ENCODE measurements at places on chromosomes 3 and 15.

- DNase-seq = no peak
Observed at GRCh38 chr3:194632809-194633348, 340 bp downstream of the TMEM44 start.

DNA sequence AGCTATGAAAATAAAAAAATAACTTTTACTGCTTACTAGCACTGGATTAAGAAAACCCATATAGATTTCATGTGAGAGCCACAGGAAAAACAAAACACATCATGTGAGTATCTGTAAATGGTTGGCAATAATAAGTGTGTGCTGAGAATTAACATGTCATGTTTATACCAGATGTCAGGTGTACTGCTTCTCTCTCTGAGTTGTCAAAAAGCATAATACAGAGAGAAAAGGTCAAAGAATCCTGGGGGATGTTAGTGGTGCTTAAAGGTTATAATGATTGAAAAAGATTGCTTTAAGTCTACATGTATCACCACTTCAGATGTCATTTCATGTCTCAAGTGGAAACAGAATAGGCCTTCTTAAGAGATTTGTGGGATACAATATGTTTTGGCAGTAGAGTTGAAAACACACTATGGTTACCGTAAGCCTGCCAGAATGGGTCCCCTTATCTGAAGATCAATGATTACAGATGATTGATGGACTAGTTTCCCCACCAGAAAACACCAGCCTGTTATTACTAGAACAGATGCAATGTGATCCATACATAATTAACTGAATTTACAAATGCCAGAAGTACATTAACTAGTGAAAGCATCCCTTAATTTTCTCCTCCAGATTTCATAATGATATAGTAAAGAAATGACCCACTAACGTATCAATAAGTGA, 204.1 kb downstream of the CNTN3 start:
- no peak for DNase-seq

DNA sequence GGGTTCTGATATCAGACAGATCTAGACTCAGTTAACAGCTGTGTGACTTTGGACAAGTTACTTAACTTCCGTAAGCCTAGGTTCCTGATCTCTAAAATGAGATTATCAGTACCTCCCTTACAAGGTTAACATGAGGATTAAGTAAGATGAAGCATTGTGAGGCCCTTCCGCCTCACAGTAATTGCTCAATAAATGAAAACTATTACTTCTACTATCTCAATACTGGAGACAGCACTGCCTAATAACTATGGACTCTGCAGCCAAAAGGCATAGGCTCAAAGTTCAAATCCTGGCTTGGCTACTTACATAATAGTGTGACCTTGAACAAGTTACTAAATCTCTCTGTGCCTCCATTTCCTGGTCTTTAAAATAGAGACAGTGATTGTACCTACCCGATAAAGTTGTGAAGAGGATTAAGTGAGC, 82.0 kb upstream of the ATP11B start:
- no peak for DNase-seq

DNA sequence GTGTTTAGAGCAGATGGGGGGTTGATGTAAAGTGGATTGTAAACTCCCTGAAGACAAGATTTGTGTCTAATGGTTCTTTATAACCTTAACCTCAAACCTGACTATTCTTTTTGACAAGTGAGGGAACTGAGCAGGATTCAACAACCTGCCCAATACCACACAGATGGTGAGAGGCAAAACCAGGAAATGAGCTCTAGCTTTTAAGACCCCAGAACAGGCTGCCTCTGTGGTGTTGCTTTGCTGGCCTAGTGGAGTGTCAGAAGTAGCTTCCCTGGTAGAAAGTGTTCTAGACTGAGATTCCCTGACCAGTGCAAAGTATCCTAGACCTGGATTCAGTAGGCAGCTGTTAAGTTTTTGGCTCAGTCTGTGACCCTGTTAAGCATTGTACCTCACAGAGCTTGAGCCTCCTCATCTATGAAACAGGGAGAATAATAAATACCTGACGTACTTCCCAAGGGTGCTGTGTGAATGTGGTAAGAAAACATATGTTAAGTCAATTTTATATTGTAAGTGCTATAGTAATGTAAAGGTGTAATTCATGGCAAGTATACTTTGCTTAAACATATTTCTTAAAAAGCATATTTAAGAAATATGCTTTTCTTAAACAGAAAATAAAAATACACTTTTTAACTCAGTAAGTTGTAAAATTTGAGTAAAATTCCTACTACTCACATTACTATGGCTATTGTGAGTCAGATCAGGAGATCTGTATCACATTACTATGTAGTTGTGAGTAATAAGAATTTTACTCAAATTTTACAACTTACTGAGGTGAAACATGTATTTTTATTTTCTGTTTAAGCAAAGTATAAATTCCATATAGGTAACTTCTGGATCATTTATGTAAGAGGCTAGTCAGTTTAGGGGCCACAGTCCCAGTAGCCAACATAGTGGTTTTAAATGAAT, 8.8 kb downstream of the GPR87 start:
- DNase-seq = no peak

DNA sequence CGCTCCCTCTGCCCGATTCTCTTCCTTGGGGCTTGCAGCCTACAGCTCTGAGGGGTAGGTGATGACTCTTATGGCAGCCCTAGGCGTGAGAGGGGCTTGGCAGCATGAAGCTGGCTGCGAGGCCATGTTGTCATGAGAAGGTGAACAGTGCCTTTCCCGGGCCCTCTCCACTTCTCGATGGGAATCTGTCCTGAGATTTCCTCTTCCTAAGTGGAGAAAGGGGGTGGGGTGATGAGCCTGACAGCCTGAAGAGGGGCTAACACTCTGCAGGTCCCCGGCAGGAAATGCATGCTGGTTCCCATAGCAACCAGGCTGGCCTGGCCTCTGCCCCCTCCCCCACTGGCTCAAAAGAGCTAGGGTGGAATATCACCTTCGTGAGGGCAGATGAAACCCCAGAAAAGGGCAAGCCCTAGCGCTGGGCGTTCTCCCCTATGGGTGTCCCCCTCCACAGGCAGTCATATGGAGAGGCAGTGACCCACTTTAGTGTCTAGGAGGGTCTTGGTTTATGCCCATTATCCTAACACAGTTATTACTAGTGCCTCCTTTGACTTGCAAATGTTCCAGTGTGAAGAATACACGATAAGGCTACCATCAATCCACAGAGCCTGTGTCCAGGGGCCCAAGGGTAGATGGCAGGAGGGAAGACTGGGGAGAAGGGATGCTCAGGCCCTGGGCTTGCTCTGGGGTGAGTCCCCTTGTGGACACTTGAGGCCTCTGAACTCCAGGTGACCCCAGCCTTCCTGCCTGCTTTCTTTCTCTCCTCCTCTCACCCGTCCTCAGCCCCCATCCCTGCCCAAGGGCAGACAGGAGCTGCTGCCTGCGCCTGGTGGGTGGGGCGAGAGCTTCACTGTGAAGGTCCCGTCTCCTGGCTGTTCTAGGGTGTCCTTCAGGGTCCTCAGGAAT, 13.2 kb downstream of the EPHB3 start:
- DNase-seq = no peak

- no peak for DNase-seq
Observed at GRCh38 chr3:184814214-184814613, 2.2 kb downstream of the VPS8 start.

GRCh38 chr3:108554913-108555571, 34.2 kb downstream of the CIP2A start:
- no peak for DNase-seq

- no peak for DNase-seq
Observed at GRCh38 chr3:72238010-72238691, 453.2 kb upstream of the PROK2 start.

- no peak for DNase-seq
Observed at GRCh38 chr3:99747915-99748314, 69.7 kb upstream of the CMSS1 start.

DNA sequence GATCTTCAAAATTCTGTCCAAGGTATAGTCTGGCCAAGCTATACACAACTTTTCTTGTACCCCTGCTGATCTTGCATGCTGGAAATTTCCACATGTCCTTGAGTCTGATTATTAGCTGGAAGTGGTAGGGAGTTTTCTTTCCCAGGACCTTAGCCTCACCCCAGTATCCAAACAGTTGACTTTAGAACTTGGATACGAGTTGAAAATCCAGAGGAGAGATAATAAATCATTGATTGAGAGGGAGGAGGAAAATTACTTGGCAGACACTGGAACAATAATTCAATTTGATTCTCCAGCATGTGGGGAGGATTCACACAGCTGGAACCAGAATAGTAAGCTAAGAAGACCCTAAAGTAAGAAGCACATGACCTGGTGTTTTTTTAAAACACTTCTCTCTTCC, 116.4 kb downstream of the IL5RA start:
- DNase-seq = no peak

DNA sequence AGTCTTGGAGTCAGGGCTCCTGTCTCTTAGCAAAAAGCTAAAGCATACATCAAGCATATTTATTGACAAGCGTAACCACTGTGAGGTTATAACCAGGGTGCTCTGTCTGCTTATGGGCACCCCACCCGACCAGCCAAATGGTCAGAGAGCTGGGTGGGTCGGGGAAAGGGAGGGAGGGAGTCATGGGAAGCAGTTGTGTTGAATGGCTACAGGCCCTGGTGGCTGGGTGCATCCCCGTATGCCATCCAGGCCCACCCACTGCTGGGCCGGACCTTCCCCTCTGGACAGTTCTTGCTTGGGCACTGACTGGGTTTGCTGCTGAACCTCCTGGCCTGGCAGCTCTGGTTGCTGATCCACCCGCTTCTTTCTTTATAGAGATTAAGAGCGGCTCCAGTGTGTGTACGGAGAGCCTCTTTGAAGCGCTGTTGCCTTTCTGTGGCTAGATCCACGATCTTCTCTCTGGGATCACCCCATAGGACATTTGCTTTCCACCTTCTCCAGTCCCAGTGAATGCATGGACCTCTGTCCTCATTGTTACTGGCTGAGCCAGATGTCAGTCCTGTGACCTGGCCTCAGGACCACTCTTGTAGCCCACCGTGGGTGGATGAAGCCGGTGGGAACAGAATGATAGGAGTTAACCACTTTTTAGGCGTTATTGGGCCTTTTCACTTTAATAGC, 59.6 kb downstream of the SMAD3 start:
- DNase-seq = no peak

DNA sequence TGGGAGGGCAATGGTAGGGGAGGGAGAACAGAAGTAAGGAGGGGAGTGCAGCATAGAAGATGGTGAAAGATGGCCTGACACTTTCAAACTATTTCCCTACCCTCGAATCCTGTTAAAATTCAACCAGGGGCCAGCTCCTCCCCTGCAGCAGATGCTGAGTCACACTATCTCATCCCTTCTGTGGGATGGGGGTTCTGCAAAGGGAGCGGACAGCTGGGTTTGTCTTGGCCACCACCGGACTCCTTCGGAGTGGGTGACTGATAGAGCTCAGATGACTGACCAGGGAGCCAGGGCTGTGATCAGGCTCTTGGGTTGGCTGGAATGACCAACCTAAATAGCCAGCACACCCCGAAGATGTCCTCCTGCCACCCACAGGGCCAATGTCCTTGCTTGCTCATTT, 33.6 kb upstream of the TMCC1 start:
- no peak for DNase-seq

DNA sequence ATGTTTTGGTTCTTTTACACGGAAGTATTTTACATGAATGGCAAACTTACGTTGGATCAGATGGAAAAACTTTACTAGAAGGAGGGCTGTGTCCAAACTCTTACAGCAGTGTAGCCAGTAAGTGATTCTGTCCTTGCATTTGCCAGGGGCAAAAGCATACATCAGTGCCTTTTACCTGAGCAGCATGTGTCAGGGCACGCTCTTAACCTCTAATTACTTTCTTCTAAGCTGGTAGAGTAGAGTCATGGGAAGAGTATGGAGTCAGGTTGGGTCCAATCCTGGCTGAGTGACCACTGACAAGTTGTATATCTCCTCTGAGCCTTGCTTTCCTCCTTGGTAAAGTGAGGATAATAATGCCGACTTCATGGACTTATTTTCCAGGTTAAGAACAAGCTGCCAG, 47.1 kb downstream of the RYR3 start:
- no peak for DNase-seq

DNA sequence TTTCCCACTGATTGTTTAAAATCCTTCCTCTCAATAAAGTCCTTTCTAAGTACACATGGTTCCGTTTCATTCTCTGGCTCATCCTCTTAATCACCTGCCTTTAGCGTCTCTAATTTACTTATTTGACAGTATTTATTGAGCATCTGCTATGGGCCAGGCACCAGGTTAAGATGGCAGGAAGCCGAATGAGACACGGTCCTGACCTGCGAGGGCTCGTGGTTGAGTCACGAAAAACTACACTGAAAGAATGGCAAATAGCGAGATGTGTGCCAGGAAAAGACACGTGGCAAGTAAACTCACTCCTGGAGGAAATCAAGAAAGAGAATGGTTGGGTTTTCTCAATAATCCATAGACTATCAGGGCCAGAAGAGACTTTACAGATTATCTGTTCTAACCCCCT, 60.9 kb downstream of the HES1 start:
- no peak for DNase-seq

- DNase-seq = no peak
Observed at GRCh38 chr15:26661748-26662147, 111.1 kb downstream of the GABRB3 start.

- no peak for DNase-seq
Observed at GRCh38 chr3:29901097-29901496, 620.2 kb downstream of the RBMS3 start.

DNA sequence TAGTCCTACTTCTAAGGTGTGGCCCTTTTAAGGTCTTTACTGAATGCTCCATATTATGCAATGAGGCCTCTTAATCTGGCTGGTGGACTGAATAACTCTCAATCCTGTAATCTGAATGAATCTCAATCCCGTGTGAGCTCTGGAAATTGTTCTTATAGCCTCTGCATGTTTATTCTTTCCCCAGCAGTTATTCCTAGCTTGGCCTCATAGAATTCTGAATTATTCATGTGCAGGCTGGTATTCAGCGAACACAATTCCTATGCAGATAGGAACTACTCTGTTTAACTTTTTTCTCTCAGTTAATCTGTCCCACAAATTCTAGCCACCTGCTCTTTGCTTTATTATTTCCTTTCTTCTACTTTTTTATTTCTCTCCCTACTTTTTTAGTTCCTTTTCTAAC, 44.3 kb upstream of the XRN1 start:
- no peak for DNase-seq

- no peak for DNase-seq
Observed at GRCh38 chr15:72200395-72201237, 3.0 kb upstream of the GRAMD2A start.

DNA sequence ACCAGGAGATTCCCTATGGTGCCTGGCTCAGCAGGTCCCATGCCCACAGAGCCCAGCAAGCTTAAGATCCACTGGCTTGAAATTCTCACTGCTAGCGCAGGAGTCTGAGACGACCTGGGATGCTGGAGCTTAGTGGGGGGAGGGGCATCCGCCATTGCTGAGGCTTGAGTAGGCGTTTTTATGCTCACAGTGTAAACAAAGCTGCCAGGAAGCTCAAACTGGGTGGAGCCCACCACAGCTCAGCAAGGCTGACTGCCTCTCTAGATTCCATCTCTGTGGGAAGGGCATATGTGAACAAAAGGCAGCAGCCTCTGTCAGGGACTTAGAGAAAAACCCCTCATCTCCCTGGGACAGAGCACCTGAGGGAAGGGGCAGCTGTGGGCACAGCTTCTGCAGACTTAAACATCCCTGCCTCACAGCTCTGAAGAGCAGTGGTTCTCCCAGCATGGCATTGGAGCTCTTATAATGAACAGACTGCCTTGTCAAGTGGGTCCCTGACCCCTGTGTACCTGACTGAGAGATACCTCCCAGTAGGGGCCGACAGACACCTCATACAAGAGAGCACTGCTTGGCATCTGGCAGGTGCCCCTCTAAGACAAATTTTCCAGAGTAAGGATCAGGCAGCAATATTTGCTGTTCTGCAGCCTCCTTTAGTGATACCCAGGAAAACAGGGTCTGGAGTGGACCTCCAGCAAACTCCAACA, 231.5 kb upstream of the SETMAR start:
- DNase-seq = no peak
